ENCODE measurements at places on chromosomes 7 and 10.

DNA sequence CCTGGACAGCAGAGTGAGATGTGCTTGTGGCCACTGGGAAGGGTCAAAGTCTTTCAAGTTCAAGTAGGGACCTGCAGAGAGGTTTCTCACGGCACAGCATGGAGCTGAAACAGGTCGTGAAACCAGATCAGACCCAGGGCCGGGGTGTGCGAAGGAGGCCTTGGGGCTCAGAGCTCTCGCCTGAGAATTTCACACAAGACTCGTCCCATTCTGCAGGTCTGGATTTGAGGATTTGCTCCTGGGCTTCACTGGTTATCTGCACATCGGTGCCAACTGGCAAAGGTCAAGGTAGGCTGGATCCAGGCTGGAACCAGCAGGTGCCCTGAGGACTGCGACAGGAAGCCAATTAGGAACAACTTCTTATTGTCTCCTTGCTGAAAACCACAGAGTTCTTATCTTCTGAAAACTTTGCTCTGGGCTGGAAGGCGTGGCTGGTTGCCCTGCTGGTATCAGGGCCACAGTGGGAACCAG is 24.0 kb upstream of the GTF2I start:
- DNase-seq: no peak

GRCh38 chr10:96384506-96384905 is 25.7 kb upstream of the OPALIN start:
- DNase-seq: no peak

DNA sequence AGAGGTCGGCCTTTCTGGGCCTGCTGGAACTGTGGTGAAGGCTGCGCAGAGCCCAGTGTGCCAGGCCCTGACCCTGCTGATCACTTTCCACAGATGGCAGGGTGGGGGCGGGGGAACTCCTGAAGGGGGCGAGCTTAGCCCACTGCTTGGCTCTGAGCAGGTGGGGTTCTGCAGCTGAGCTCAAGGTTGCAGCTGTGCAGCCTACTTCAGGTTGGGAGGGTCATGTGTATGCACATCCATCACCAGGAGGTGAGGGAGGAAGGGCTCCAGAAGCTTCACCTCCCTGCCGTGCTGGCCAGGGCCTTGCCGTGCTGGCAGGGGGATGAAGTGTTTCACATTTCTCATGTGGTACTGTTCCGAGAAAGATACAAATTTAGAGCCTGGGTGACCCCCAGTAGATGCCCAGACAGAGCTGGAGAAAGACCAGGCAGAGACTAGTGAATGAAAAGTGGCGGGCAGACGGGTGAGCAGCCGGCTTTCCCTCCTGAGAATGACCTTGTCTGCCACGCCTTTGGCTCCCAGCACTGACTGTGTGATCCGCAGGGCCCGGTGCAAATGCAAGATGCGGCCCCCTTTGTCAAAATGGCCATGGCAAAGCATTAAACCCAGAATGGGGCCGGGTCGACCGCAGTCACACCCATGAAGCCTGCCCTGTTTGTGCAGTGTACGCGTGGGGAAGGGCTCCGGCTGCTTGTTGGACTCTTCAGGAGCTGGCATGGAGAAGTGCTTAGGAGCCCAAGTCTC is 25.2 kb downstream of the FAM241B start:
- no peak for DNase-seq

DNA sequence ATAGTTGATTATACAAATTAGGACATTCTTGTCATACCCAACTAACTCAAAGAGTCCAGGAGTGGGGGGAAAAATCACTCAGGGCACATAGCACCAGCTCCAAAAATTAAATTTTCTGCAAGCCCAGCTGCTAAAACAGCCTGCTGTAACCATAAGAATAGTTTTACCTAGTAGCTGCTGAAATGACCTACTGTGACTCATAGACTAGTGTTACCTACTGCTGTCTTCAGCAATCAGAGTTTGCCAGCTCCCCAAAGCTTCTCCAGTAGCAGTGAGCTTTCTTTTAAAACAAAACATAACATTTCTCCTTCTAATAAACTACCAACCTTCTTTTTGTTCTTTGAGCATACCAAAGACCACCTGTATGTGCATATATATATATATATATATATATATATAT is 4.2 kb upstream of the ARHGAP12 start:
- no peak for DNase-seq

- DNase-seq: peak; percentile 24
These were observed 3.5 kb downstream of the AQP1 start for GRCh38 chr7:30915005-30915601.

DNA sequence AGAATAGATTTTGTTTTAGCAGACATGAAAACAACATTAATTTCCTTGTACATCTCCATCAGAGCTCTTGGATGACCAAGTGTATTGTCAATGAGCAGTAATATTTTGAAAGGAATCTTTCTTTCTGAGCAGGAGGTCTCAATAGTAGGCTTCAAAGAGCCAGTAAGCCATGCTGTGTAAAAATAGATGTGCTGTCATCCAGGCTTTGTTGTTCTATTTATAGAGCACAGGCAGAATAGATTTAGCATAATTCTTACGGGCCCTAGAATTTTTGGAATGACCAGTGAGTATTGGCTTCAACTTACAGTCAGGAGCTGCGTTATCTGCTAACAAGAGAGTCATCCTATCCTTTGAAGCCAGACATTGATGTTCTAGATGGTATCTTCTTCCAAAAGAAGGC is 19.0 kb downstream of the MINPP1 start:
- DNase-seq: no peak

- DNase-seq: peak; percentile 28
These were observed 576.7 kb downstream of the KCNMA1 start for GRCh38 chr10:77060913-77061312.

DNA sequence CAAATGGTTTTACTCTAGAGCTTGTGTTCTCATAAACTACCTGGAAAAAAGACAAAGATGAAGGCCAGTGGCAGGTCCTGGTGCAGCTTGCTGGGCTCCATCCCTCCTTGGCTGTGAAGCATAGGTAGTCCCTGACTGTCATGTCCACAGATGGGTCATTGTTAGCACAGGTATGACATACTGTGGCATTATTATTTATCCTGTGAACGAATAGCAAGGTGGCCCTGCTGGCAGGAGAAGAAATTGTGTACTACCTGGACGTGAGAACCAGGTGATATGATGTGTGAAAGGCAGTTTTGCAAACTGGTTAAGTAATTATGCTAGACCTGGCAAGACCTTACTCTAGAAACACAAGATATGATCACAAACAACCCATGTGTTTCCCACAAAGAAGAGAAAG is 63.9 kb downstream of the CCDC71L start:
- no peak for DNase-seq

GRCh38 chr7:2051707-2052656 is 180.8 kb downstream of the MAD1L1 start:
- no peak for DNase-seq

GRCh38 chr10:87931836-87932230 is 68.4 kb downstream of the PTEN start:
- no peak for DNase-seq

Data from fibroblast of the aortic adventitia (primary cell).